ENCODE measurements at places on chromosomes 7 and 10. TPM values are rescaled to one million over a fixed set of nuclear protein-coding genes. Genes with fewer than 3 reads are reported as not detected.
A peak's percentile ranks its signal among the peaks of the same experiment; 100 is the strongest.

Gene SFTPA1
- total RNA-seq, result not detected

Gene KLF14
- total RNA-seq, result not detected

Gene ATP6V0A4
- not detected for total RNA-seq

- DNase-seq, result no peak
- no peaks in the 10 kb centered on the region for H3K27me3 ChIP-seq
- no peak overlapping the region for H3K4me3 ChIP-seq
- no peak overlapping the region for H3K27ac ChIP-seq
These were observed 214.4 kb downstream of the CACNA2D1 start for GRCh38 chr7:82229164-82229563.

- H3K27ac ChIP-seq, result no peak overlapping the region
- no peaks in the 10 kb centered on the region for H3K4me1 ChIP-seq
- peak; percentile 33 for DNase-seq
- no peaks in the 10 kb centered on the region for H3K27me3 ChIP-seq
- no peak overlapping the region for H3K4me3 ChIP-seq
These were observed 23.5 kb downstream of the GNAT3 start for GRCh38 chr7:80488406-80488805.

DNA sequence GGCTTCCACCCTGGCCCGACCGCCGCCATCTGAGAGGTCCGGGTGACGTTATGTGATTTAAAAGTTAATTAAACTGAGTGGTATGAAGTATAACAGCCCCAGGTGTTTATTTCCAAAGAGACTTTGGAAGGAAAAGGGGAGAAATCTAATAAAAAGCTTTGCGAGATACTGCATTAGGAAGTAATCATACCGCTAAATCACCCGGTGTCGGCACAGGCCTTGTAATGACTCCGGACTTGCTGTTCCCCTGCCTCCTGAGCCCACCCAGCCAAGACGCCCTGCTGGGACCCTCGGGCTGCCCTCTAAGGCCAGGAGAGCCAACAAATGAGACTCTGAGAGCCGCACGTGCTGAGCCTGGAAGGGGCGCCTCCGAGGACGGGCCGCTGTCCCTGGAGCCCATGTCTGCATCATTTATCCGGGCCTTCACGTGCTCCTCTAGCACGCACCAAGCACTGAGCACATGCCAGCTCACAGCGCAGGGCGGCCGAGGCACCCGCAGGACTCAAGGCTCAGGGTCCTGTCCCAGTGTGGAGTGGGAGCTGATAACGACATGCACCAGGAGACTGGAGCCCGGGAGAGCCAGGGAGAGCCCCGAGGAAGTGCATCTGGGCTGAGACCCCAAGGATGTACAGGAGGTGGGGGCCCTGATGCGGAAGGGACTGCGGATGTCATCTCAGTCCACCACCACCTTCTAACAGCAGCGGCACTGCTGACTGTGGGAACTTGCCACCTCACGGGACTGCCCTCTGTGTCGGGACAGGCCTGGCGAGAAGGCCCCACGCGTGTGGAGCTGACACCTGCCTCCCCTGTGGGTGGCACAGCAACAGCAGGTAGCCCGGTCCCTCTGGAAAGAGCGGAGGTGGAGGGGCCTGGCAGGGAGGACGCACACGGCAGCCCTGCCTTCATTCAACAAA is 182.7 kb downstream of the ELFN1 start:
- H3K4me1 ChIP-seq, result no peaks in the 10 kb centered on the region
- DNase-seq, result no peak
- no peaks in the 10 kb centered on the region for H3K27me3 ChIP-seq

Gene GIMAP8
- total RNA-seq, result not detected

DNA sequence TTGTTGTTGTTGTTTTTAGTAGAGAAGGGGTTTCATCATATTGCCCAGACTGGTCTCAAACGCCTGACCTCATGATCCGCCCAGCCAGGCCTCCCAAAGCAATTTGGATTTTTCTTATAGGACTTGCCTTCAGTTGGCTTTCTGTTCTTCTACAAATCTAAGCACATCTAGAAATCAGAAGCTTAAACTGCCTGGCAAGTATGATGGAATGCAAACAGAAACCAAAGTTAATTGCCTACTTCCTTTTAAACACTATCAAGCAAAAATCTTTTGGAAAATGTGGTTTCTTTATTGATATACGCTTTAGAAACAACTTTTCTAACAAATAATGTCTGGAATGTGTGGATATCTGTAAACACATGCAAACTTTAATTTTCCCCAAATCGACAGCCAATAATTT is 64.9 kb downstream of the USP6NL start:
- H3K36me3 ChIP-seq, result no peaks in the 10 kb centered on the region
- peak overlapping the region; percentile 32 for H3K4me3 ChIP-seq
- no peaks in the 10 kb centered on the region for H3K27me3 ChIP-seq
- peak overlapping the region; percentile 92 for H3K27ac ChIP-seq
- peak; percentile 76 for DNase-seq

Gene RAMP3
- not detected for total RNA-seq

Data from A673 (cell line).